Posterior cingulate gyrus (tissue), 11 donors: ENCODE measurements at places on chromosomes 2 and 18.

- DNase-seq: no peak
These were observed 814.8 kb downstream of the KCNJ3 start for GRCh38 chr2:155513248-155513647.

DNA sequence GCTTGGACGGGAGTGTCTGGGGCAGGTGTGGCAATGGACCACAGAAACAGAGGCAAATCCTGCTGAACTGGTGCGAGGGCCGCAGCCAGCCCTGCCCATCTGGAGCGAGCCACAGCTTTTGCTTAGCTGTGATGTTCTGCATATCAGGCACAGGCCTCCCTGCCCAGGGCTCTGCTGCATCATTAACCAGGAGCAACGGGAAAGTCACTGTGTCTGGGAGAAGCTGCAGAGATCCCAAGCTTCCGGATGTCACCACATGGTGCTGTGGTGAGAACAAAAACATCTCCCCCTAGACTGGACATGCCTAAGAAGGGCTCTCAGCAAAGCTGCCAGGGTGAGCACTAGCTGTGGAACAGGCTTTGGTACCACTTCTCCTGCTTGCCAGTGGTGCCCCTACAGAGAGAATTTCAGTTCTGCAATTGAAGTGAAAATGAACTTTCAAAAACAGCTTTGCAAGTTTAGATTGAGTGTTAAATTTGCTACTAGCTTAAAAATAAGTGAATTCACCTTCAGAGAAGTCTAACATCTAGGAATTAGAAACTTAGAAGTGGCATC is 172.9 kb upstream of the MYT1L start:
- no peak for DNase-seq

DNA sequence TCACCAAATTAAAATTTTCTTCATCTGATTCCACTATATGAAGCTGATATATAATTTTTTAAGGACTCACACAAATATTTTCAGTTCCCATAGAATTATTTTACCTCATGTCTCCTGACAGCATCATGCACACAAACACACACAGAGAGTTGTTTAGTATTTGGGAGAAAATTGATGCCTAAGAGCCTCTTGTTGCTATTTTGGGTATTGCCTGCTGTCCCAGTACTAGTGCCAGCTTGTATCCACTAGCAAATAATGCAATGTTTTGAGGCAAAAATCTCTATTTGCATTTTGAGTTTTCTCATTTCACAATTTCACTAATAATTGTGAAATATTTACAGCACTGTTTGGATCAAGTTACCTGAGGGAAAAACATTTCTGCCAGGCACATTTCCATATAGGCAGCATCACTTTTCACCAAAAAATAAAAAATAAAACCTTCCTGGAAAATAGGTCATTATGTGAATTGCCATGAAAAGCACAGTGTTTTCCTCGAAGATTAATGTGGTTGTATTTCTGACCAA is 328.2 kb downstream of the KCNJ3 start:
- DNase-seq: no peak

GRCh38 chr2:54814389-54815147 is 91.1 kb downstream of the EML6 start:
- DNase-seq: no peak

- no peak for DNase-seq
These were observed 19.7 kb upstream of the ARHGAP25 start for GRCh38 chr2:68714866-68715265.

- no peak for DNase-seq
These were observed 31.1 kb downstream of the ONECUT2 start for GRCh38 chr18:57466307-57466706.

DNA sequence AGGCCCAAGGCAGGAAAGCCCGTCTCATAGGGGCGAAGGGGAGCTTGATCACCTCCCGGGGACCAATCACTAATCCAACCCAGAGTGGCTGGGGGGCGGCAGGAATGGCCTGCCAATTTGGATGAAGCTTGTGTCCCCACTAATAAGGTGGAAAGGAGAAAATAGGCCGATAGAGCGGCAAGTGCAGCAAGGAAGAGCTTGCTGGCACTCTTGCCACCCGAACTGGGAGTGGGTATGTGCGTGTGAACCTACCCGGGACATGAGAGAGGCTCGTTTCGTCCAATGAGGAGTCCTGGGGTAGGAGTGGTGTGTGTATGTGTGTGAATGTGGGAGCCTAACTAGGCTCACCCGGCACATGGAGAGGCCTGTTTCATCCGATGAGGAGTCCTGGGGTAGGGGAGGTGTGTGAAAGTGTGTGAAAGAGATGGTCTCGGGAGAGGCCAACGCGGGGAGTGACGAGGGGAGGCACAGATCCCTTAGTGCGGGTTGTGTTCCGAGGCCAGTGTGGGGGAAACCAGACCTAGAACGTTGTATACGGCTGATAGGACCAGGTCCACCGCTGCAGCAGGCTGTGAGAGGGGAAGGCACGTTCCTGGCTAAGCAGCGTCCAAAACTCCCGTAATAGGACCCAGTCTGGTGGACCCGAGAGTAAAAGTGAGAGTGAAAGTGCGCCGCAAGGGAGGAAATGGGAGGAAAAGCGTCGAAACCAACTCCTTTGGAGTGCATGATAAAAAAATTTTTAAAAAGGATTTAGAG is 47.1 kb upstream of the SELENOI start:
- DNase-seq: no peak

GRCh38 chr2:220053919-220054318 is 426.5 kb downstream of the SLC4A3 start:
- no peak for DNase-seq

- DNase-seq: peak; percentile 47
These were observed 26.1 kb downstream of the NPC1 start for GRCh38 chr18:23560186-23560585.

GRCh38 chr2:205989271-205990071 is 96.5 kb downstream of the INO80D start:
- DNase-seq: no peak

GRCh38 chr2:134277223-134277622 is 23.4 kb downstream of the MGAT5 start:
- DNase-seq: no peak

DNA sequence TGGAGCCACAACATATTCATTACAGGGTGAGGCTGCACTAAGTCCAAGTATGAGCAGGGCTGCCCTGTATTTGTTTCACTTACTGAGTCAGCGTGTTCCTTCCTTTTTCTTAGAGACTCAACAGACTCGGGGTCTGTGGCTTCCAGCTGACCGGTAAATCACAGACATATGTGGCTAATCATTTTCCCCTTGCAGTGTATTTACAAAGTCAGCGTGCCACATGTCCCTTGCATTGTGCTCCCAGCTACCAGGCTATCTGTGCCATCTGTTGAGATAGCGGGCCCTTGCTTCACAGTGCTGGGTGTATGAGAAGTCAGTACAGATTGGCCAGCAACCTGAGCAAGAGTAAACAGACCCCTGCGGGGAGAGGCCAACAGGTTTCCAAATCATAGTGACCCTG is 254.3 kb downstream of the LRRTM1 start:
- no peak for DNase-seq

DNA sequence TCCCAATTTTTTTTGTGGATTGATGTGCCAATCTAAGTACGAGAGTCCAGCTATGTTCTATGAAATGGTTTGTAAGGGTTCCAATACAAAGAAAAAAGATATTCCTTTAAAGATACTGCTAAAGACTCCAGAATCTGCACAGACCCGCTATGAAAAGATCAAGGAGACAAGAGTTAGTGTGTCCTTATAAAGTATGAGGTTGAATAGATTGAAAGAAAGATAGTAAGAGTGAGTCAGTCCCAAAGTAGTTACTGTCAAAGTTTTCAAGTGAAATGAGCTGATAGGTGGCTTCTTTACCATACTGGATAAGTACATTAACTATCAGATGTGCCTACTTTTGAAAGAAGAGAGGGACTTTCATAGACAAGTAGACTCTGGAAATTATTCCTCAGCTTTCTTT is 17.9 kb upstream of the EHBP1 start:
- DNase-seq: no peak

DNA sequence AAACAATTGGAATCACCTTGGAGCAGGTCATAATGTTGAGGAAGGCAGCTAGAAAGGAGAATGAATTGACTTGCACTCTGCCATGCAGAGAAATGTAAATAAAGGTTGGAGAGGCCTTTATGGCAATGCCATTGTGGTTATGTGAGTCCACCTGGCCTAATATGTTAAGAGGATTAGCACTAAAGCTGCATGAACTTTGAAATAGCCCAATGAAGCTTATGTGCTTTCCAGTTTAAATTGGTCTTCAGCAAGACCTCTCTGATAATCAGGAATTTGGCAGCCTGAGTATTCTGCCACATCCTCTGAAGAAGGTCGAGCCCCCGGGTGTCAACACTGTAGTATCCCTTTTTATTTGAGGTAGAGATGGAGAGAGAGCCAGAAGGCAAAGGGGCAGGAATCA is 464.9 kb downstream of the CDH2 start:
- no peak for DNase-seq

GRCh38 chr2:48347712-48348111 is 182.2 kb upstream of the STON1 start:
- no peak for DNase-seq

- no peak for DNase-seq
These were observed 18.8 kb downstream of the AGAP1 start for GRCh38 chr2:235512699-235513053.

- DNase-seq: no peak
These were observed 208.4 kb downstream of the ZBTB7C start for GRCh38 chr18:48200631-48201336.

DNA sequence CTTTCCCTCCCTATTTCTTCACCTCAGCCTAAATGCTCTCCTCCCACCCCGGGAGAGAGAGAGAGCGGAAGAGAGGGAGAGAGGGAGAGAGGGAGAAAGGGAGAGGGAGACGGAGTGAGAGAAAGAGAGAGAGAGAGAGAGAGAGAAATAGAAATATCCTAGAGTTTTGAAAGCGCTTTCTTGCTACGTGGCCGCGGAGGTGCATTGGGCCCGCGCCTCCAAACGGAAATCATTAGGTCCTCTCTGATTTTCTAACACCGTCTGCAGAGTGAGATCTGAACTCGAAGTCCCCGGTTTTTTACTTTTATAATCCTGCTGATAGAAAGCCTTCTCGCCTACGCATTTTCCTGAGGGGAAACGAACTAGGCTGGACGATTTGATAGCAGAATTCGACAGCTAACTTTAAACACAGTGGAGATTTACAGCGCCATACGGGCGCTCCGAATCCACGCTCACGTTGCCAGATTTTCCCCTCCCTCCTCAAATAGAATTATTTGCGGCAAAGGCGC is 903 bp upstream of the EVX2 start:
- no peak for DNase-seq

- no peak for DNase-seq
These were observed 437.6 kb downstream of the NCKAP5 start for GRCh38 chr2:133130548-133131246.

DNA sequence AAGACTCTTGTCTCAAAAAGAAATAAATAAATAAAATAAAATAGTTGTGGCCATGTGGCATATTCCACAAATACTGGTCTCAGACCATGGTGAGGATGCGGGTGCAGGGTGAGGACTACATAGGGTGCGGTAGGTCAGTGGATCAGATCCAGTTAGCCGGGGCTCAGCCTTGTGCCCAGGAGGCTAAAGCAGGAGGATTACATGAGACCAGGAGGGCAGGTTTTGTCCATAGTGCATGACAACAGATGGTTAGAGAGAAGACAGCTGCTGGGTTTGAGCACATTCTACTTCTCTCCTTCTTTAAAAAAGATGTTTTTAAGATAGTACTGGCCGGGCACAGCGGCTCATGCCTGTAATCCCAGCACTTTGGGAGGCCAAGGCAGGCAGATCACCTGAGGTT is 12.8 kb upstream of the PSD4 start:
- no peak for DNase-seq
